Activated T-helper 1 cell treated with anti-CD3 and anti-CD28 coated beads, Interleukin-12 subunit alpha, Interleukin-12 subunit beta, Interleukin-2, Interleukin-4 antibody, amounts not matched to agents 30 ng/mL and 10 ng/mL and 1 ng/mL, durations not matched to agents 14 hours and 24 hours and 36 hours (primary cell): ENCODE measurements at places on chromosomes 2 and 18. TPM values are rescaled to one million over a fixed set of nuclear protein-coding genes. Genes with fewer than 3 reads are reported as not detected.

DNA sequence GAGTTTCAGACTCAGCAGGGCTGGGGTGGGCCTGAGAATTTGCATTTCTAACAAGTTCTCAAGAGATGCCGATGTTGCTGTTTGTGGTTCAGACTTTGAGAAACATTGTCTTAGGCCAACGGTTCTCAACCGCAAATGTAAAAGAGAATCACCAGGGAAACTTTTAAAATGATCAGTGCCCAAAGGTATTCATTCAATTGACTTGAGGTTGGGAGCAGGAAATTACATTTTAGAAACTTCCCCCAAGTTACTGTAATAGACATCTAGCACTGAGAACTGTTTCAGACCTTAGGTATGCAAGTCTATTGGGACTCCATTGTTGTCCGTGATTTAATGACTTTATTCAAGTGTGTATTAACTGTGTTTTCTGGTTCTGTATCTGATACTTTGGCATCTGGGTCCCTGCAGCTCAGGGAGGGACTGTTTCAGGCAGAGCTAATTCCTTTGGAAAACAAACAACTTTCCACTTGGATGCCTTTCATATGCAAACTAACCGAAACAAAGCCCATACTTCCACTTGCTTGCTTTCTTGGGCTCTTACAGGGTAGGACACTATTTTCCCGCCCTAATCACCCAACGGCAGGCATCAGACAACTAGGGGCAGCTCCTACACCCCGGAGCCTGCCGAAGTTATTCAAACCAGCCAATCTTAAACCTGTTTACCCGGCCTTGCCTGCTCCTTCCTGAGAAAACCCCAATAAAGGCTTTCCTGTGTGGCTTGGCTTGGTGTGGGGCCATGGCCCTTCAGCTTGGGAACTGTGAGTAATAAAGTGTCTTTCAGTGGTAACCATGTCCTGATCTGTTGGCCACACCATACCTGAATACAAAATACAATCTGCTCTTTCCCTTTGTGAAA is 97.6 kb downstream of the POLE4 start:
- DNase-seq, result no peak

GRCh38 chr2:157024129-157024528 is 233.4 kb upstream of the GALNT5 start:
- DNase-seq, result no peak

Gene INHA
- total RNA-seq, result not detected in 2 replicates

- DNase-seq, result no peak
These were observed 4.2 kb downstream of the GAREM2 start for GRCh38 chr2:26177122-26177521.

DNA sequence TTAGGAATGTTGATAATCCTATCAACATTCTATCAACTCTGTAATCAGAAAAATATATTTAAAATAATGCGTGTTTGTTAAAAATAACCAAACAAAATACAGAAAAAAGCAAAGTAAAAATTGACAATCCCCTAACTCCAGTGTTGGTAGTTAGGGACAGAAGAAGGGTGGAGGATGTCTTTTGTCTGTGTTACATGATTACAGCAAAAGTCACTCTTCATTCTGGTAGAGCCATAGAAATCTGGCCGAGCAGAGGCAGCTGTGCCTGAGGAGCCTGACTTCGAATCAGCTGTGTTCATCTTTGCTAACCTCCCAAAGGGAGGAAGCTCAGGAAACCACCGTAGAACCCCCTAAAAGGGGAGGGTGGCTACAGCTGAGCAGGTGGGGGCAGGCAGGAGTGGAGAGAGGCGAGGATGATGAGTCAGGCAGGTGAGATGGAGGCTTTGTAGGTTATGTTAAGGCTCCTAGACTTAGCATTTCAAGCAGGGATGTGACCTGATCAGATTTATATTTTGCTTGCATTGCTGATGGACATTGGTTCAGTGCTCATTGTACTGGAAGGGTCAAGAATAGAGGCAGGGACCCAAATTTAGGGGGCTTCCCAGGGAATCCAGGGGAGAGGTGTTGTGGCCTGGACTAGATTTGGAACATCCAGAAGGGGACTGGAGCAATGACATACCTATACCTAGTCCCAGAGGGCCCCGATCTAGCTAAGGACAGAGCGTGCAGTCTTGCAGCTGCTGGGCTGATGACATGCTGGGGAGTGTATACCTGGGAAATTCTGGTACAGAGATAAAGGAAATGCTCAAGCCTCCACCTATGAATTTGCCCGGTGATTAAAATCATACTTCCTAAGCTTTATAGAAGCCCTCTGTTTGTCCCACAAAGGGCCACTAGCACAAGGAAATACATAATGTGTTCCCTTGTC is 95.7 kb downstream of the NEDD4L start:
- DNase-seq, result no peak

DNA sequence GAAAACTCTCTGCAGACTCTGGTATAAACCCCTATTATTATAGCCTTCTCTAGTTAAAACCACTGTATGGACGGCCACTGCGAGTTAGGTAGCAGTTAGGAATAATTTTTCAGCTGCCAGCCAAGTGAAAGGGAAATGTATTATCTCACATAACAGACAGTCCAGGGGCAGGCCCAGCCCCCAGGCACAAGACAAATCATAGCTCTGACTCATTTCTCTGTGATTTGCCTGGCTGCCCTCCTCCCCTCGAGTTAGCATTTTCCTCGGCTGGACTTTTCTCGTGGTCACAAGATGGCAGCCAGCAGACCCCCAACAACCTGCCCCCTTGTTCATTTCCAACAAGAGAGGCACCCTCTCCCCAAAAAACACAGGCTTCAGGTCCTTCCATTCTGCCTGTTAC is 10.5 kb downstream of the VIT start:
- no peak for DNase-seq

GRCh38 chr18:40921845-40922629 is 1033.0 kb upstream of the PIK3C3 start:
- DNase-seq, result no peak

GRCh38 chr18:54052259-54052658 is 172.2 kb downstream of the MBD2 start:
- no peak for DNase-seq

Gene SPATA3
- total RNA-seq, result not detected in 2 replicates

GRCh38 chr2:151762694-151763093 is 28.4 kb upstream of the NEB start:
- no peak for DNase-seq

DNA sequence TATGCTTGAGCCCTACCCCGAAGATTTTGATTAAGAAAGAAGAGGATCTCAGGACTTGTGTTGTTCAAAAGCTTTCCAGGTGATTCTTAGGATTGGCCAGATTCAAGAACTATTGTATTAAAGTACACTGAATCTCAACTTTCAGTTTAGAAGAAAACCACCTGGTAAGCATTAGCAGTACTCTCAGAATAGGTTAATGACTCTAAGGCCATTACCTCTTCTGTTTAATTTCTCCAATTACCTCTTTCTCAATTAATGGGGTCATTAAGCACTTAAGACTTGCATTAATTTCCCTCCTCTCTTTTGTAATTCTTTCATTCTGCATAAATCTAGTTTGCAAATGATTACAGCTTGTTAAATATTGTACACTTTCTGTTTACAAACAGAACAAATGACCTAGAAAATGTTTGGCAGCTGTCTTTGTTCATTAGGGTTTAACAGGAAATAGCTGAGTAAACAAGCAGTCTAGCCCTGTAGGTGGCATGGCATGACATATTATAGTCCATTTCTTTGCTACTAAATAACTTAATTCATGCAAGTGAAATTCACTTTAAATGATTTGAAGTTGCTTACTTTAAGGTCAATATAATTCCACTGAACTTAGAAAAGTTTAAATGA is 20.4 kb upstream of the TDRD15 start:
- DNase-seq, result no peak

Gene TSPYL6
- not detected in 2 replicates for total RNA-seq

DNA sequence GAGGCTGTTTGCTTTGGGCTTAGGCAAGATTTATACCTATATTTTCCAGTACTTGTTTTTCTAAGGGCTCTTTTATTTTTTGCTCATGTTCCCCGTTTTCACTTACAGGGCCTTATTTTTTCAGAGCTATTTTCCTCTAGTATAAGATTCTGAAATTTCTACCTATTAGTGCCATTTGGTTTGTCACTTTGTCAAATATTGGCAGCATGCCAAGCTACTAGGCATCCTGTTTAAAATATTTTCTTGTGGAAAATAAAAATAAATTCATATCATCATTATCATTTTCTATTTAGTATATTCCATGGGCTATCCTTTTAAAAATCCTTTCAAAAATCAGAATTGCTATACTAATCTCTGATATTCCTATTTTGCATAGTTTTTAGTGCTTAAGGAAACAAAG is 64.8 kb upstream of the CHST9 start:
- no peak for DNase-seq

DNA sequence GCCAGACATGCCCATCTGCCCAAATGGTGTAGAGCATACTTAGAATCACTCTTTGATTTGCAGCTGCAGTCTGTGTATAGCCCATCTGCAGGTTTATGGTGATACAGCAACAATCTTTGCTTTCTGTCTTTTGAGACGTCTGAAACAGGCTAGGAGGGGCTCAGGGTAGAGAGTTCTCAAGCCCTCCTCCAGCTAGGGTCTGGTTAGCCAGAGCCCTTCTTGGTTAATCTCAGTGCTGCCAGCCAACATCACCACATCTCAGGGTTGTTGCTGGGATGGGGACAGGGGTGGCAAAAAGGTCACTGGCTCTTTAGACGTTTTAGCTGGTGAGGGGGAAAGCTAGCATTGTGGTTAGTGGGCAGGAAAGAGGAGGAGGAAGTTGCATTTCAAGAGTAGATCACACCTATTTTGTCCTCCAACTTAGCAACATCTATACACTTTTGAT is 136.6 kb upstream of the ACAA2 start:
- no peak for DNase-seq

GRCh38 chr2:60530660-60531281 is 22.7 kb downstream of the BCL11A start:
- DNase-seq, result no peak

- DNase-seq, result no peak
These were observed 626.2 kb upstream of the CDH7 start for GRCh38 chr18:65124633-65125032.

GRCh38 chr18:73232933-73233332 is 365.1 kb upstream of the NETO1 start:
- no peak for DNase-seq

GRCh38 chr2:45707006-45707405 is 55.5 kb downstream of the PRKCE start:
- DNase-seq, result no peak

- no peak for DNase-seq
These were observed 7.0 kb downstream of the CTIF start for GRCh38 chr18:48545757-48546321.

- no peak for DNase-seq
These were observed 289.2 kb downstream of the ERBB4 start for GRCh38 chr2:212249451-212249850.

Gene RTP5
- not detected in 2 replicates for total RNA-seq

GRCh38 chr2:109452318-109453305 is 161.2 kb downstream of the SEPTIN10 start:
- no peak for DNase-seq

GRCh38 chr2:28544405-28544921 is 48.6 kb downstream of the PLB1 start:
- DNase-seq, result no peak

DNA sequence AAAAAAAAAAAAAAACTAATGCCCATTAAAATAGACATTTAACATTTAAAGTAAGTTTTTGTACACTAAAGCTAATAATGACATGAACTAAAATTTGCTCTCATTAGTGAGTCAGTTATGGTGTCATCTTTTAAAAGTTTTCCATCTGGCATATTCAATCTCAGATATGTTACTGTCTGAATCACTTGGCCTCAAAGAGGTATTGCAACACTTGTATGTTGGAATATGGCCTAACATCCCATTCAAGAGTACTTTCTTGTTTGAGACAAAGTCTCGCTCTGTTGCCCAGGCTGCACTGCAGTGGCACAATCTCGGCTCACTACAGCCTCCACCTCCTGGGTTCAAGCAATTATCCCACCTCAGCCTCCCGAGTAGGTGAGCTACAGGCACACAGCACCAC is 169.7 kb downstream of the TMEM163 start:
- no peak for DNase-seq

Gene TMEM198
- 2.9 and 3.3 TPM in 2 replicates for total RNA-seq

- no peak for DNase-seq
These were observed 160.2 kb upstream of the CCDC150 start for GRCh38 chr2:196479350-196479749.

- DNase-seq, result no peak
These were observed 200.1 kb downstream of the SMAD7 start for GRCh38 chr18:48750485-48751175.

DNA sequence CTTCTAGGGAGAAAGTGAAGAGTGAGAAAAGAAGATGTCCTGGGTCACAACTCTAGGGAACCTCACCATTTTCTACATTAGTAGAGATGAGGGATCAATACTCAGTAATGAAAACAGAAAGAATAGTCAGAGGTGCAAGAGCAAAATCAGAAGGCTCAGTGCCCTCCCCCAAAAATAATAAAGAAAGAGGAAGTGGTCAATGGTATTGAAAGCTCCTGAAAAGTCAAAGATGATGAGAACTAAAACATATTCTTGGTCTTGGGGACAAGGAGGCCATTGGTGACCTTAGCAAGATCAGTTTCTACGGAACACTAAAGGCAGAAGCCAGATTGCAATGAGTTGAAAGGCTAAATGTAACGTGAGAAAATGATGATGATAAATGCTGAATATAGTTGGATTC is 24.5 kb upstream of the MYO1B start:
- no peak for DNase-seq

- no peak for DNase-seq
These were observed 22.3 kb upstream of the INSIG2 start for GRCh38 chr2:118065921-118066511.
